Keratinocyte (primary cell): ENCODE measurements at places on chromosomes 16 and 17.

DNA sequence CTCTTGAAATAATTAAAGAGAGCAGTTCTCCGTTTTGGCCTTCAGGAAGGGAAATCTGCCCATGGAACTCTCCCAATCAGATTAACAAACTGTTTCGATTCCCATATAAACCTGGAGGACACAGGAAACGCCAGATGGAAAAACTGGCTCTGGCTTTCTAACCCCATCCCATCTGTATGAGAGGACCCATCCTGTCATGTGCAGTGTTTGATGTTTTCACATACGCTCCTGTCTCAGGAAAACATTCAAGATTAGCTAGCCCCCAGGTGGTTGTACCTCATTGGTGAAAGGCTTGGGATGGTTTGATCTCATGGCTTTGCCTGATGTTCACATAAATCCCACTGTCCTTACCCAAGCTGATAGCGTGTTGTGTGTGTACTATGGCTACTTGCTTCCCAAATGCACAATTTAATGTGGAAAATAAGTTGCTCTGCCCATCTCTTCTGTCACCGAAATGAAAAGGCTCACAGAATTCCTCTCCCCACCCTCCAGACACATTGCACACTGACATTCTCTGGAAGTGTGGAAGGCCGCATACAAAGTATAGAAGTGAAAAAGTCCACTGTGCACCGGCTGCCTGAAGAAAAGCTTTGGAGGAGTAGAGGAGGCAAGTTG, 18.2 kb upstream of the ERN1 start:
- DNase-seq = no peak

DNA sequence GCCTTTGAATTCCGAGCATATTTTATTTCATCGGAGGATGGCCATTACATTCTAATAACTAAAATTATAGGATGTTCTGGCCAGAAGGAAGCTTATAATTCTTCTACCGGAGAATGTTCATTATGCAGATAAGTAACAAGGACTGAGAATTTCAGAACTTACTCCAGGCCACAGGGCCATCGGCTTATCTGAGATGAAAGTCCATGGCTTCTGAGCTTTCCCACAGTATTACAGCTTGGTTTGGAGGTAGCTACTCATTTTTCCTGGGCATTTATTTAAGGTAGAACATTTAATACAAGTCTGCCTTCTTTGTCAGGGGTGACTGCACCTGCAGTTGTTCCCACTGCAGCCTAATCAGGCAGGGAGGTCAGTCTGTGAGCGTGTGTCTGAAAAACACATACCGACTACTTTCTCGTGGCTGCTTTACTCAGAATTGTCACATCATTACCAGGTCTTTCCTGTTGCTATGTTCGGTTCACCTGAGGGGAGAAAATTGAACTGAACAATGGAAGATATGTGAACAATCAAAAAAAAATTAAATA, 219.7 kb upstream of the CPHXL start:
- no peak for DNase-seq

DNA sequence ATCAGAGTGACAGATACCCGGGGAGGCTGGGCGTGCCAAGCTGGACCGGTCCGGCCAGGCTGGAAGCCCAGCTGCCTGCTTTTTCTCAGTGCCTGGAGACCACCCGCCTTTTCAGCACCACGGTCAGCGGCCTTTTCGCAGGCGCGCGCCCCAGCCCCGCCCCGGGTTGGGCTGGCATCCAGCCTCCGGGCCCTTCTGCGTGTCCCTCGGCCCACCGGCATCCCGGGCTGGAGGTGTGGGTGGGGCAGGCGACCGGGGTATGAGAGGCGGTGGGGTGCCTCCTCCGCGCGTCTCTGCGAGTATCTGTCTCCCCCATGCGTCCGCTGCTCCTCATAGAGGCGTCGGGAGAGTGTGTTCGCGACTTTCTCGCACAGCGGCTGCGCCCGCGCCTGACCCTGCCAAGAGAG, 102.5 kb downstream of the MRM1 start:
- no peak for DNase-seq

GRCh38 chr16:78593352-78593751, 493.9 kb downstream of the WWOX start:
- no peak for DNase-seq

- no peak for DNase-seq
These were observed 285.8 kb upstream of the DYNLRB2 start for GRCh38 chr16:80254970-80255369.

GRCh38 chr17:44887971-44888954, 11.0 kb downstream of the EFTUD2 start:
- no peak for DNase-seq

DNA sequence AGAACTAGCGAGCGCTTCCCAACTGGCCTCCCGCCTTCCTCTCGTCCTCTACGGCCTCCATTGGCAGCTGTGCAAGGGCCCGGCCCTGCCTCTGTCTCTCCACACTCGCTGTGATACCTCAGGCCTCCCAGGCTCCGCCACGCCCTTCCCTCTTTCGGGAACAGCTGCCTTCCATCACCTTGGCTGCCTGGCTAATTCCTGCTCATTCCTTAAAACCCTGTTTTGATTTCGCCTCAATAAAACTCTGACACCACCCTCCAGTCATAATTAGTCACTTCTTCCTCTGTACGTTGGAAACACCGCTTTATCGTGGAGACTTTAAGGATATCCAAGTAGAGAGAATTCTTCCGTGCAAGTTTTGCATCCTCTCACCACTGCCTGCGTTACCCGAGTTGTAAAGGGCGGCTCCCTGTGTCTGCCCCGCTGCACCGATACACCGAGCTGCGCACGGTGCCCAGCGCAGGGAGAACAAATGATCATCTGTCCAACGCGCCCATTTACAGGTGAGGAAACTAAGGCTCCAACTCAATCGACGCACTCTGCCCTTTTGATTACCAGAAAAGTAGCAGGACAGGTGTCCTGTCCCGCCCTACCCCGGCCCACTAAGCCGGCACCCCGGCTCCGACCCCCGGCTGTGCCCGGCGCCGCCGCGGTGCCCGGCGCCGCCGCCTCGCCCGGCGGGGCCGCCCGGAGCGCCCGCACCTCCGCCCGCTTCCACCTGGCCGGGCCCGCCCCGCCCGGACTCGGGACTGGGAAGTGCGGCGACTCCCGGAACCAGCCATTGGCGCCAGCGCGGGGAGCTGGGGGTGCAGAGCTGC, 139.7 kb downstream of the SEC14L1 start:
- no peak for DNase-seq

GRCh38 chr17:78999056-78999768, 10.4 kb downstream of the CANT1 start:
- DNase-seq = no peak

DNA sequence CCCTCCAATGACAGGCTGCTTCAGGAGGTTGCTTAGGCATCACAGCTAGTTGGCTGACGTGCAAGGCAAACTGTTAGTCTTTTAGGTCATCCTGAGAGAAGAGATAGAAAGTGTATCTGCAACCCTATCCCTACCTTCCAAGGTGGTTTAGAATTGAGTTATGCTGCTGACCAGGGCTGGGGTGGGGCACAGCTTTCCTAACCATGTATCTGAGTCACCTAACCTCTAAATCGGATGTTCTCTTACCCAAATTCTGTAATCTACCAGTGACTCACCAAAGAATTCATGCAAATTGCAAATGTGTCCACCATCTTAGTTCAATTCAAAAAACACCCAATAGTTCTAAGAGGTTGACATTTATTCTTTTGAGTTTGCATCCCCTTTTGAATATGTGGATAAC, 107.2 kb upstream of the DYNLRB2 start:
- peak; percentile 33 for DNase-seq

DNA sequence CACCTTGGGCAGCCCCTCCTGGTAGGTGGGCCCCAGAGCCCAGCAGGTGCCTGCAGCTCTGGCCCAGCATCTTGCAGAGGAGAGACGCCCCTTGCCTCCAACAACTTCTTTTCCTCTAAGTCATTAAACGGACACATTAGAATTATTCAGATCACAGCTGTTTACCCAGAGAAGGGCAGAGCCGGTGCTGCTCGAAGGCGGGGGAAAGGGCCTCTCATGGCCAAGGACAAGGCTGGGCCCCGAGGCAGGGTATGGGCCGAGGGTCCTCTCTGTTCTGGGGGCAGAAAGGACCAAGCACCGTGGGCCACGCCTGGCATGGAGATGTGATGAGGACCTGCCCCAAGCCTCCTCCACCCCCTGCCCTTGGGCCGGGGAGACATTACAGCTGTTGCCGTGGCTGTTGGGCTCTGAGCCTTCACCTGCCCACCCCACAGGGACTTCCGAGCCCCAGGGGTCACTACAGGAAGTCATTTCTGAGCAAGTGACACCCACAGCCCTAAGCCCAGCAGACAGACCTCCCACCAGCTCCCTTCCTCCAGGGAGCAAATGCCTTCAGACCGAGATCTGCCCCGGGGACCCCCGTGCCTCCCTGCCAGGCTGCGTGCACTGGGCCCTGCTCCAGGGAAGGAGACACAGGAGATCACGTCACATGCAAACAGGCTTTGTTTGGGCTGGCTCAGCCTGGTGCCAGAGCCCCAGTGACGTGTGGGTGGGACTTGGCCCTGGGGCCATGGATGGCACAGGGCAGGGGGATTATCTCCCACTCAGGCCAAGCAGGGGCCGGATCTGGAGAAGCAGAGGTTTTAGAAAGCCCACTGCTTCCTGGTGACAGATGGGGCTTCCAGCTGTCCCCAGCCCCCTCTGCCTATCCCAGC, 699 bp upstream of the PVALEF start:
- DNase-seq = no peak

GRCh38 chr17:2749784-2750181, 331 bp upstream of the CCDC92B start:
- DNase-seq = no peak

GRCh38 chr16:2963074-2963722, 877 bp upstream of the KREMEN2 start:
- DNase-seq = no peak

DNA sequence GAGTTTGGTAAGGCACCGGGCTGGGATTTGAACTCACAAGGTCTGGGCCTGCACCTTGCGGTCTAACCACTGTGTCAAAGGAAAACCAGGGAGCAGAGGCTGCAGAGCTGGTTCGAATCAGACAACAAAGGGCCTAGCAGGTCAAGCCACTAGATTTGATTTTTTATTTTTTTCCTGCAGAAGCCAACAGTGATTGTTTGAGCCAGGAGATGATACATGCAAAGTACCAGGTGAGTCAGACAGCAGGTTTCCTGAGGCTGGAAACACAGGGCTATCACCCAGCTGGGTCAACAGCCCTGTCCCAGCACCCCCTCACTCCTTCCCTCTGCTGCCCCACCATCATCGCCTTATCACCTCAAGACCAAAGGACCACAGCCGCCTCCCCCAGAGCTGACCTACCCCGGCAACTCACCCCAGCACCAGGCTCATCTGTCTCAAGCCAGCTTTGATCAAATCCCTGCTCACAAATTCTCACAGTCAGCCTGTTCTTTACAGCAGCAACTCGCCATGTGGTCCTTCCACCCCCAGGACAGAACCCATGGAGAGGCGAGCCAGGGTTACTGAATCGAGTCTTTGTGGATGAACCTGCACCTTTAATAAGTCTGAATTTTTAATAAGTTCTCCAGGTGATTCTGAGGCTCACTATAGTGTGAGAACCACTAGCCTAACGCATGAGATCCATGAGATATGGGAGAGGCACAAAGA, 13.0 kb upstream of the KRT19 start:
- DNase-seq = no peak
